ENCODE measurements at places on chromosomes 16 and 17.

DNA sequence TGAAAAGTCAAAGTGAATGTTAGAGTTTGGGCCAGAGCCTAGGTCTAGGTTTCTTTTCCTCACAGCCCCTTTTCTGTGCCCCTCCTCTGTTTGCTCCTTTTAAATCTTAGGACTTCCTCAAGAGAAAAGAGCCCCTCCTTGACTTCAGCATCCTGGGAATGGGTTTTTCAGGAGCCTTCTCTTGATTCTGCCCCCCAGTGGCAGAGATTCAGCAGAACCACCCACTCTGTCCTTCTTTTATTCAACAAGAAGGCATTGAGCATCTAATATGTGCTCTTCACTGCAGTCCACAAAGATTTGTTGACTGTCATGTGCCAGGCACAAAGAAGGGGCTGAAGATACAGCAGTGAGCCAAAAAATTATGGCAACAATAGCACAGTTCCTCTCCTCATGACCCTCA is 270.8 kb upstream of the CDH5 start:
- no peak for DNase-seq

DNA sequence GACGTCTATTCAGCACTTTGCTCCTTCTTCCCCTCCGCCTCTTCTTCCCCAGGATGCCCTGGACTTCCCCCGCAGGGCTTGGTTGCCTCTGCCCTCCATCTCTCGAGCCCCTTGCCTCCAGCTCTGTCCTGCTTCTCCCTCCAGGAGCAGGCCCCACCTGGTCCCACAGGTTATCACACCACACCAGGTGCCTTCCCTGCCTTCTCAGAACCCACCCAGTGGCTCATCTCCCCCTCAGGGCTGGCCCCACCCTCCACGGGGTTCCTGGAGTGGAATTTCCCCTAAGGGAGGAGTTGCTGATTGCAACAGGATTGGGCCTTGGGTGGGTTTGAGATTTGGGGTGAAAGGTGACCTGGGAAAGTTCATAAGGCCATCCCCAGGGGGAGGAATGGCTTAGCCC is 49.0 kb upstream of the TAC4 start:
- DNase-seq: no peak

GRCh38 chr16:84851192-84852127 is 31.7 kb downstream of the CRISPLD2 start:
- no peak for DNase-seq

DNA sequence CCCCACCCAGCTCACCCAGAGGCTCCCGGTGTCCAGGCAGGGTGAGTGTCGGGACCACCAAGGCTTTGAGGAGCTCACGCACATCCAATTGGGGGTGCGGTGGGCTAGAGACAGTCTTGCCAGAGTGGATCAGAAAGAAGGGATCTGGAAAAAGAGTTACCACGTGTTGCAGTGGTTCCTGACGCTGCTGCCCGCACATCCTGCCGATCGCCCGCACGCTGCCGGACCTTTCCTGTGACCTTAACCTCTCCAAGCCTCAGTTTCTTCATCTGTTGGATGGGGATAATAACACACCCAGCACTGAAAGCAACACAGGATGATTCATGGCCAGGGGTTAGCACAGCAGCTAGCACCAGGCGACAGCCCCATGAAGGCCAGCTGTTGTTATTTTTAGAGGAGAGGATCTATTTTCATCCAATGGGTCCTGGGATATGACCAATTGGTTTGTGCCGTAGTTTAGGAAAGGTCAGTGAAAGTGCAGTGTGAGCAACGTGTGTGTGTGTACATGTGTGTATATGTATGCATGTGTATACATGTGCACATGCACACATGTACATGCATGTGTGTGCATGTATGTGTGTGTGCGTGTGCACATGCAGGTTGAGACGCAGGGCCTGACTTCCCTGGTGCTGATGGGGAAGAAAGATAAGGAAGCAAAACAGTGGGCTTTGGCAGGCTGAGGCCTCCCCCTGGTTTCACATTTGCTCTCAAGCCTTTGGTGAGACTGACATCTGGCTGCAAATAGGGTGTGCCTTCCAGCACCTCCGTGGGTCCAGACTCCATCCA is 2.5 kb downstream of the ITGAX start:
- no peak for DNase-seq

DNA sequence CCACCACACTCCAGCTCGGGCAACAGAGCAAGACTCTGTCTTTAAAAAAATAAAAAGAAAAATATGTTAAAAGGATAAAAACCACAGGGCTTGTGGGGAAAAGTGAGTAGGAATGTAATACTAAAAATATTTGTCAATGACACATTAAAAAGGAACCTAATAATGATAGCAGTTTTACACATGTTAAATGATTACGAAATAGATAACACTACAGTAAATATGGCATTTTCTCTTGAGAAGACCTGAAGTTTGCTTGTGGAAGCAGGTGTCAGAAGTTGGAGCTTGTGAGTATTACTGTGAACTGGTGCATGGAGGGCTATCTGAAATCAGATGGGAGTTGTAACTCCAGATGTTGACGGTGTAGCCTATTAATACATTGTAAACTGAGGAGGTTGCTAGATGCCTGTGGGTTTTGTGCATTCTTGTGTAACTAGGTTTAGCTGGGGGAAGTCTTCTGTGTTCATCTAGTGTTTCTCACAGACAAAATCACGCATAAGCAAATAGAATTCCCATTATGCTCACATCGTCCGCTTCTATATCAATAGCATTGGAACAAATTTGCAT is 44.2 kb upstream of the CLEC18A start:
- DNase-seq: no peak

DNA sequence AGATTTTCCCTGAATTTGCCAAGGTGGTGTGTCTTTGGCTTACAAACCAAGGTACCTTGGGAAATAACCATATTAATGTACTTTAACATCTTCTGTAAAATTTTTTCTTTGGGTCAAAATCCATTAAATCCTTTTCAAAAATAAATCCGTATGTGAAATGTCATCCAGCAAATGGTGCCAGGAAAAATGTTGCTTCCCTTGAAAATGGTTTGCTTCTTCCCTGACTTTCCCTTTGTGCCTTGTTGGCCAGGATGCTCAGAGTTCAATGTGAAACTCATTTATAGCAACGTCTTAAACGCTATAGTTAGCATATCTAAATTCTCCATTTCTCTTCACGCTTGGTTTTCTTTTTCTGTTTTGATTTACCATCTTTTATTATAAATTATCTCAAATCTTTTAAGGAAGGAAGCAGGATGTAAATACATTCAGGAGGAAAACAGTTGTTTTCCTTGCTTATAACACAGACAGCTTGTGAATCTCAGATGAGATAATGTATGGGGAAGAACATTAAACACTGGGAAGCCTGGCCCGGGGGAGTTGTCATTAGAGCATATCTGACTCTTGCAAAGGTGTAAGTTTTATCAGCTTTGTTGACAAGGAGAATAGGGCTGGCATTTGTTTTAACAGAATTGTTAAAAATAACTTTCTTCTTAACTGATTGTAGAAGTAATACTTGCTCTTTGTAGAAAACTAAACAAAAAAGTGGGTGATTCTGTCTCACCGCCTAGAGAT is 42.1 kb downstream of the GPRC5B start:
- DNase-seq: no peak

DNA sequence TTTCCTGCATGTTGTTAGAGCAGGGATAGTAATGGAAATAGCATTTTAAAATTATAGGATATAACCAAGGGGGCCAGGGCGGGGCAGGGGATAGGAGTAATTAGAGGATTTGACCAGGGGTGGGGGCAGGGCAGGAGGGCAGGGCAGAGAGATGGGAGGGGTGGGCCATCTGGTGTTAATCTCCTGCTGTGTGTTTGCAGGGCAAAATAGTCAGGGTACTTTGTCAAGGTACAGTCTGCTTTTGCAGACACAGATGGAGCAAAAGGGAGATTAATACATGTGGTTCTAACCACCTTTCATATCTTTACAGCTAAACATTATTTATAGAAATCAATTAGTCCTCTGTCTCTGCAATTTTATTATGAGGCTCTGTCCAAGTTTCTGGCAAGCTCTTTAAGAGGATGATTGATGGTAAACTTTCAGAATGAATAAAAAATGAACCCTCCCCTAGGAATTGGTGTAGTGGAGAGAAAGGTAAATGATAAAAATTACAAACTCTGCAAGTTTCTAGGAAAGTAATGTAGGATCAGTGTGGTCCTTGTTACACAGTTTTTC is 6.6 kb downstream of the ANKFN1 start:
- no peak for DNase-seq
